Dermis blood vessel endothelial cell (primary cell): ENCODE measurements at places on chromosomes 13 and 19. TPM values are rescaled to one million over a fixed set of nuclear protein-coding genes. Genes with fewer than 3 reads are reported as not detected.

The IL4I1 gene
- 2.1 and 3.6 TPM in 2 replicates for total RNA-seq

The SPTBN4 gene
- 0.05 and 0.17 TPM in 2 replicates for total RNA-seq

The BRME1 gene
- total RNA-seq = 0.37 and 0.51 TPM in 2 replicates

The APLP1 gene
- total RNA-seq = 1.9 and 2.5 TPM in 2 replicates

The MEIOSIN gene
- not detected in 2 replicates for total RNA-seq

DNA sequence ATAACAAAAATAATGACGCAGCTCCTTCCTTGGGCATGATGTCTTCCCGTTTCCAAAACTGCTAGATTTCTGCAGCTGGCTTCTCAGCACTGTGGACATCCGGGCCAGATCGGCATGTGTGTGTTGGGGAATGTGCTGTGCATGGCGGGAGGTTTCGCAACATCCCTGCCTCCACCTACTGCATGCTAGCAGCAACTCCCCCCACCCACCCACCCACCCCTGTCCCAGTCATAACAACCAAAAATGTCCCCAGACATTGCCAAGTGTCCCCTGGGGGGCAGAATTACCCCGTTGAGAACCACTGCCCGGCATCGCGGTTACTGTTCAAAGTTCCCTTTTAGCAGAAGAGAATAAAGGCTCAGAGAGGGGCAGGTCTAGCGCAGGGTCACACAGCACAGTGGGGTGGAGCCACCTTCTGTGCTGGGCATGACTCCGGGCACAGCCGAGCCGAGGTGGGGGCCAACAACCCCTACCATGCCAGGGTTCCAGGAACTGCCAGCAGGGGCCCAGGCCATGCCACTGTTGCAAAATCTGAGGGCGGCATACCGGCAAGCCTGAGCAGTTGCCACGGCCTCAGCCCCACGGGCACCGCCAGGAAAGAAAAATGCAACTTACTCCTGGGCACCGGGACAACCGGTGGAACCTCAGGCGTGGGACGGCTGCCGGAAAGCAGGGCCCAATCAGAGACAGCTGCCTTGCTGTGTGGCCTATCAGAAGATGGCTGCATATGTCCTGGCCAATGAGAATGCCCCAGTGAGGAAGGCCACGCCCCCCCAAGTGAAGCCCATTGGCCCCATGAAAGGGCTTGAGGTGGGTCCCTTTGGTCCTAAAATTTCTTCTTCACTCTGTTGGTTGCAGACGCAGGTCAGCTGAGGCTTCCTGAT lies 22.5 kb upstream of the NFIC start:
- DNase-seq = peak; percentile 69

- DNase-seq = no peak
These were observed 938.9 kb upstream of the PRR20A start for GRCh38 chr13:56201834-56202233.

- DNase-seq = no peak
These were observed 354.9 kb downstream of the PCDH9 start for GRCh38 chr13:66875264-66875663.

DNA sequence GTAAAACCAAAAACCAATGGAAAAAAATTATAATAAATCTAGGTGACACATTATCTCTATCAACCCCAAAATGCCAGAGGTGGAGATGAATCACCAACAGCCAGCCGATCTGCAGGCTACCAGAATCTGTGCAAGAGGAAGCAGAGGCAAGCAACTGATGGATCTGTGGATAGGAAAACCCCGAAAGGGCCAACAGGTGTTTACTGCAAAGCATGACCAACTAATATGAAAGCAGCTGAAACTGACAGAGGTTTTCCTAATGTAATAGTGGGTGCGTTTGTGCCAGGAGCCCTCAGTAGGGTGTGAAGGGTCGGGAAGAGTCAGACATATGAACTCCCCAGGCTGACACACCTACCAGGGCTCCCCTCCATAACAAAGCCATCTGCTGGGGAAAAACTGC lies 554.6 kb downstream of the RFC3 start:
- no peak for DNase-seq

- DNase-seq = no peak
These were observed 2.3 kb upstream of the CD320 start for GRCh38 chr19:8310342-8311055.

- no peak for DNase-seq
These were observed 86.0 kb downstream of the SERP2 start for GRCh38 chr13:44459674-44460073.

DNA sequence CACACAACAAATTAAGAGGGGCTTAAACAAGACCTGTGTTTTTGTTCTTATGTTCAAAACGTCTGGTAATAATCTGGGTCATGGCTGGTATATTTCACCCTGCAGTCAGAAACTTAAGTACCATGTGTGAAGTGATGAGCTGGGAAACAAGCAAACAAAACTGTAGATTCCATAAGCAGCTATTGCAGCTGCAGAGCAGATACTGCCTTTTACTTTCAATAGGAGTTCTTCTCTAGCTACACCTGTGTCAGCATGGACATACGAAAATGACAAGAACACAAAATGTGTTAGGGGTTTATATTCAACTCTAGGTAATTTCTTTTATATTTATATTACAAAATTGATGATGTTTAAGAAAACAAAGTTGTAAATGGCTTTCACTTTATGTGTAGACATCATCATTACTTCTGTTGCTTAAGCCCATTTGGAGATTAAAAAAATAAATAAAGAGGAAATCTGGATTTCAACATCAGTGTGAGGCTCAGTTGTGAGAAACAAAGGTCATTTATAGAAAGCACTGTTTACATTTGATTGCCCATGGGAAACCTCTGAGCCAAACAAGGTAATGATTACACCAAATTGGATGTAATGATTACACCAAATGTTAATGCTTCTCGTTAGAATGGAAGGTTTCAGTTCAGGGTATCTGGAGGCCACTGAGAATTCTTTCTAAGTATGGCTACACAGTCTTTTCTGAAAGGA lies 451.0 kb upstream of the SLC10A2 start:
- no peak for DNase-seq

DNA sequence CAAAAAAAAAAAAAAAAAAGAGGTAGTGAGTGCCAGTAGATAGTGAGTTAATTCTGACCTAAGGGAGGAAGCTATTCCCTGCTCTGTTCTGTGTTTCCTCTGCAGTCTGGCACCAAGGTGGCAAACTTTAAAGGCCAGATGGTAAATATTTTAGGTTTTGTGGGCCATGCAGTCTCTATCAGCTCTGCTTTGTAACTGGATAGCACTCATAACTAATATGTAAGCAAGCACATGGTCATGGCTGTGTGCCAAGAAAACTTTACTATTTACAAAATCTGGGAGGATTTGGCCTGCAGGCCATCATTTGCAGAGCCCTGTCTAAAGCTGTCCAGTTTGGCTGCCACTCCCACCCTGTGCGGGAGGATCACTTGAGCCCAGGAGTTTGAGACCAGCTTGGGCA lies 4.3 kb downstream of the PIN1 start:
- DNase-seq = no peak
